H9 (cell line): ENCODE measurements at places on chromosomes 13 and 19. TPM values are rescaled to one million over a fixed set of nuclear protein-coding genes. Genes with fewer than 3 reads are reported as not detected.

C19orf38 gene
- 0.20 TPM in 1 of 2 replicates, not detected in the other for total RNA-seq

APC2 gene
- 0.68 and 2.0 TPM in 2 replicates for total RNA-seq

ZNF135 gene
- 4.7 and 5.4 TPM in 2 replicates for total RNA-seq

FUT2 gene
- total RNA-seq: 11.4 and 13.2 TPM in 2 replicates

ZNF546 gene
- 1.7 and 1.8 TPM in 2 replicates for total RNA-seq

RASGRP4 gene
- total RNA-seq: 0.28 and 0.39 TPM in 2 replicates

GSX1 gene
- total RNA-seq: not detected in 2 replicates

PCID2 gene
- total RNA-seq: 62.3 and 66.0 TPM in 2 replicates

MTUS2 gene
- 0.35 and 0.42 TPM in 2 replicates for total RNA-seq

UBE2L5 gene
- 0.20 TPM in 1 of 2 replicates, not detected in the other for total RNA-seq

TNNI3 gene
- total RNA-seq: 36.9 and 41.0 TPM in 2 replicates

CGB2 gene
- total RNA-seq: 0.55 and 0.77 TPM in 2 replicates

CBARP gene
- 25.6 and 28.4 TPM in 2 replicates for total RNA-seq

SYNGR4 gene
- 0.31 TPM in 1 of 2 replicates, not detected in the other for total RNA-seq

RAB3A gene
- total RNA-seq: 6.8 and 8.5 TPM in 2 replicates

GDF15 gene
- 5.7 and 7.0 TPM in 2 replicates for total RNA-seq

MIPEP gene
- 18.5 and 19.5 TPM in 2 replicates for total RNA-seq

SLC6A16 gene
- 2.9 and 3.2 TPM in 2 replicates for total RNA-seq

PNMA8A gene
- 22.6 and 23.2 TPM in 2 replicates for total RNA-seq

CEACAM7 gene
- not detected in 2 replicates for total RNA-seq

KIR2DL3 gene
- not detected in 2 replicates for total RNA-seq

SIX5 gene
- total RNA-seq: 41.6 and 41.7 TPM in 2 replicates

IGFL2 gene
- not detected in 2 replicates for total RNA-seq

NCLN gene
- total RNA-seq: 94.8 and 100 TPM in 2 replicates

NACC1 gene
- 198 and 210 TPM in 2 replicates for total RNA-seq

SCGB2B2 gene
- total RNA-seq: not detected in 2 replicates

TMPRSS9 gene
- 0.24 and 0.33 TPM in 2 replicates for total RNA-seq

SCEL gene
- total RNA-seq: not detected in 2 replicates

ELSPBP1 gene
- total RNA-seq: not detected in 2 replicates

ZNF491 gene
- 0.61 and 0.77 TPM in 2 replicates for total RNA-seq

ATCAY gene
- total RNA-seq: 12.2 and 13.9 TPM in 2 replicates

NTN5 gene
- 0.33 and 0.55 TPM in 2 replicates for total RNA-seq

USHBP1 gene
- 6.4 and 6.7 TPM in 2 replicates for total RNA-seq

CGB1 gene
- not detected in 2 replicates for total RNA-seq

DPF1 gene
- 12.0 and 13.1 TPM in 2 replicates for total RNA-seq

PEAK3 gene
- not detected in 2 replicates for total RNA-seq

ZNF541 gene
- total RNA-seq: not detected in 2 replicates

EBPL gene
- total RNA-seq: 65.9 and 70.1 TPM in 2 replicates

CAMSAP3 gene
- total RNA-seq: 28.4 and 31.3 TPM in 2 replicates

MBD3L5 gene
- total RNA-seq: not detected in 2 replicates

ANGPTL8 gene
- total RNA-seq: not detected in 2 replicates

LILRB2 gene
- total RNA-seq: not detected in 2 replicates

NCCRP1 gene
- 1.9 and 2.7 TPM in 2 replicates for total RNA-seq

C13orf46 gene
- total RNA-seq: 0.15 and 0.55 TPM in 2 replicates

OR7C1 gene
- total RNA-seq: not detected in 2 replicates

CPB2 gene
- total RNA-seq: not detected in 2 replicates

ZNF256 gene
- 11.9 and 12.3 TPM in 2 replicates for total RNA-seq

ZNF85 gene
- 24.5 and 26.8 TPM in 2 replicates for total RNA-seq
